Suppressor macrophage treated with lipopolysaccharide for 4 hours (primary cell): ENCODE measurements at places on chromosomes 3 and 15.

- no peak for DNase-seq
Measured at GRCh38 chr3:194312186-194312742, 38.9 kb downstream of the CPN2 start.

DNA sequence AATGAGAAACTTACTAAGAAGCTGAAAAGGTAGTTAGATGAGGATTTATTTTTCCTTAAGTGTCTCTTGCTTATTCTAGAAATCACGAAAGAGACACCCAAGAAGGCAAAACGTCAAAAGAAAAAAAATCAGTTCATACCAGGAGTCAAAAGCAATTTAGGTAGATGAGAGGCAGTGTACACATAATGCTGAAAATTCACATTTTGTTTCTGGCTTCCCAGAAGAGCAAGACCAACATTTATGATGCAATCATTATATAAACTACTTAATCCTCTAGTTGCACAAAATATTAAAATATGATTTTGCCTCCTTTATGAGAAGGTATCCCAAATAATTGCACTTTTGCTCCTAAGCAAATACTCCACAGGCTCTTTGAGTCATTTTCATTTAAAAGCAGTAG, 228.0 kb downstream of the FMN1 start:
- DNase-seq, result no peak

DNA sequence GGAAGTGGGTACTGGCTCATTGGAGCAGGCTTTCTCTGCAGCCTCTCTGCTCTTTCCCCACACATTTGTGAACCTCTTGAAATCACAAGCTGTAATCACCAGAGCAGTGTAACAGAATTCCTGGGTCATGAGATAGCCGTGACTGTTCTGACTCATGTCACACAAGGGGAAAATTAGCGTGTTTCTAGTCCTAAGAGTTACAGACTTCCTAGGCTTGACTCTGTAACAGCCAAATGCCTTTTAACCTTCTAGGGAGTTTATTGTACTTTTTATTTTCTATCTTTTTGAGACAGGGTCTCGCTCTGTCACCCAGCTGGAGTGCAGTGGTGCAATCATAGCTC, 54.7 kb upstream of the TRAK1 start:
- DNase-seq, result peak; percentile 71

- peak; percentile 71 for DNase-seq
Measured at GRCh38 chr3:48684480-48685143, 1.1 kb downstream of the NCKIPSD start.

DNA sequence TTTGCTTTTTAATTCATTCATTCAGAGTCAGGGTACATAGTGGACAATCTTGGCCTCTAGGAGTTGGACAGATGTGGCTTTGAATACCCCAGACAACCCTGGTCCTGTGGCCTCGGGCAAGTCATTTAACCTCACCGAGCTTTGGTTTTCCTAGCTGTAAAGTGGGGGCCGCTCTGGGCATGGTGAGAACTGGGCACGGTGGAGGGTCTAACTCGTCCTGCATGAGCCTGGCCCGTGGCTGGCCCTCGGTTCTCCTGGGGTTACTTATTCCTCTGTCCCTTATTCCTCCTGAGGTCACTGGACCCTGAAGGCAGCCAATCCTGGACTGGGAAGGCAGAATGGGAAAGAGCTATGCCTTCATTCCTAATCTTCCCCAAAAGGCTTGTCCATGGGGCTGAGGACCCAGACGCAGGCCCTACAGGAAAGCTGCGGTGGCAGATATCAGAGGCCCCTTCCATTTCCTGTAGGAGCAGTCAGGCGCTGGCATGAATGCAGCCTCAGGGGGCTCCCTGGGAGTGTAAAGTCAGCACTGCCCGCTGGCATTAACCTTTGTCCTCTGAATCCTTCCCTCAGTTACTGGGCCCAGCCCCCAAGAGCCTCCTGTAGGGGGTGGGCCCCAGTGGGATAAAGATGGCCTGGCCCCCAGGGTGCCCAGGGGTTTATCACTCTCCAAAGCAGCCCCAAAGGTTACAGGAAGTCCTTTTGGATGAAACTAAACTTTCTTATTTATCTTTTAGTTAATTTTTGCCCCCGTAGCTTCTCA, 17.9 kb upstream of the SEC13 start:
- no peak for DNase-seq

- no peak for DNase-seq
Measured at GRCh38 chr3:40290396-40290795, 19.1 kb upstream of the EIF1B start.

DNA sequence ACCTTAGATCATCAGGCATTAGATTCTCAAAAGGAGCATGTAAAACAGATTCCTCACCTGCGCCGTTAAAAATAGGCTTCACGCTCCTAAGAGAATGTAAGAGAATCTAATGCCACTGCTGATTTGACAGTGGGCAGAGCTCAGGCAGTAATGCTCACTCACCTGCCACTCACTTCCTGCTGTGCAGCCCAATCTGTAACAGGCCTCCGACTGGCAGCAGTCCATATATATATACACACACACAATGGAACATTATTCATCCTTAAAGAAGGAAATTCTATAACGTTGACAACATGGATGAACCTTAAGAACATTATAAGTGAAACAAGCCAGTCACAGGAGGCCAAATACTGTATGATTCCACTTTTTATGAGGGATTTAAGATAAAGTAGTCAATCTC, 24.5 kb downstream of the ZNF148 start:
- DNase-seq, result no peak

DNA sequence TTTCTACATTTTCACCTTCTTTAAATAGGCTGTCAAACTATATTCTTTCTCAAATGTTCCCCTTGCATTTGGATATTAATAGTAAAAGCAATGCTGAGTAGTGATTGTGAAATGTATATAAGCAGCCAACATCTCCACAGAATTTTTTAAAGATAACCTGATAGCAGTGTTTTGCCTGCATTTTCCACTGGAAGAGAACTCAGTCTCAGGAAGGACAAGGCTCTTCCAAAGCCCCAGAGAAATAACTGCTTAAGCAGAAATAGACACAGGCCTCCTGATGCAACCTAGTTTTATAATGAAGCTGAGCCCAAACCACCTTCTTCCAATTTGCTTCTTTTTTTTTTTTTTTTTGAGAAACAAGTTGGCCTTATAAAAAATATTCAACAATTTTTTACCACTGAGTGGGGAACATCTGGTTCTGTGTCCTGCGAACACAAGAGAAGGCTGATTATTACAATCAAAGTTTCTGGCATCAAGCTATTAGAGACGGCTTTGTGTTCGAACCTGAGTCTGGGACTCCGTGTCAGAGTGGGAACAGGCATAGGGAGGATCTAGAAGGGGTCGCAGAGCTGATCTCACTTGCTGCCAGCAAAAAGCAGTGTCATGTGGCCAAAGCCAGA, 332.5 kb upstream of the TBL1XR1 start:
- DNase-seq, result no peak

- peak; percentile 86 for DNase-seq
Measured at GRCh38 chr3:122794779-122795673, at the start of gene SLC49A4. Gene SLC49A4 (plus strand): TSS chr3:122795069. CDS start chr3:122795193, 124 bp downstream.

GRCh38 chr3:126432361-126433104, 37.8 kb downstream of the CFAP100 start:
- DNase-seq, result no peak

GRCh38 chr3:142904639-142905436, 16.0 kb upstream of the PCOLCE2 start:
- peak; percentile 74 for DNase-seq

DNA sequence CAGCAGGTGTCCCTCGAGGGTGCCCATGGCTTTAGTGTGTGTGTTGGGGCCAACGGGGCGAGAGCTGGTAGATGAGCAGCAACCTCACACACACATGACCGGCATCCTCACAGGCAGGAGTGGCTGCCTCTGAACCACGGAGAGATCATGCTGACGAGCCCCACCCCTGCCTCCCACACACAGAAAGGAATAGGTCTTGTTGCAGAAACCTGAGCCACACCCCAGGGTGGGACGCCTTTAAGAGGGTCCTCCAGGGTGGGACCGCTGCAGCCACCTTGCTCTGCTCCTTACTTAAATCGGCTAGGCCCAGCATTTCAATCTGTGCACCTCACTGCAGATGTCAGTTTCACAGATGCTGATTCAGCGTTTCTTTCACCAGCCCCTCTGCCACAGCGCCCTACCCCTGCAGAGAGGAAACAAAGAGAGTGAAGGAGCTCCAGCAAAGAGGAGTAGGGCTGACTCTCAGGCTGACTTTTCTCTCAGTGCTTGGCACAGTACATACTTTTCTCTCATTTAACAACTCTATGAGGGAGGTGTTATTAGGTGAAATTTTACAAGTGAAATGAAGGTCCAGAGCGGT, 61.2 kb upstream of the EPHB3 start:
- DNase-seq, result no peak

DNA sequence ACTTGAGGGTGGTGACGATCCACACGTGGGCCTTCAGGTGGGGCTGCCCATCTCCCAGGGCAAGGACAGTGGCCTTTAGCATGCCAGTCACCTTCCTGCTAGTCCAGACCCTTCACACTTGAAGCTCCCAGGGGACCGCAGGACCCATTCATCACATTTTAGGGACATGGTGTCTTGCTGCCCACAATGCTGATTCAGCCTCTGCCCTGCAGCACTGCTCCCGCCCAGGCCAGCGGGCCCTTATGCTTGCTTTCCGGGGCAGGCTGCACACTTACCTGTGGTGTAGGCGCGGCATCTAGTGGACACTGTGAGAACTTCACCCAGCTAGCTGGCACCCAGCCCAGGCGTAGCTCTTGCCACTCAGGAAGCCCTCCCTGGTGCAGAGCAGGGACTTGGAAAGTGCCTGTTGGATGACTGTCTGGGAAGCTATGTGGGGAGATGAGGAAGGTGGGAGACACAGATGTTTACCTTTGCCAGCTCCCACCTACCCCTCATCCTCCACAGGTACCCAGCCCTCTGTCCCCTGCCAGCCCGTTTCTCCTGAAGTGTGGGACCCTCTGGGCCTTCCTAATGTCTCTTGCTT, 26.3 kb upstream of the NR2C2 start:
- DNase-seq, result peak; percentile 89

DNA sequence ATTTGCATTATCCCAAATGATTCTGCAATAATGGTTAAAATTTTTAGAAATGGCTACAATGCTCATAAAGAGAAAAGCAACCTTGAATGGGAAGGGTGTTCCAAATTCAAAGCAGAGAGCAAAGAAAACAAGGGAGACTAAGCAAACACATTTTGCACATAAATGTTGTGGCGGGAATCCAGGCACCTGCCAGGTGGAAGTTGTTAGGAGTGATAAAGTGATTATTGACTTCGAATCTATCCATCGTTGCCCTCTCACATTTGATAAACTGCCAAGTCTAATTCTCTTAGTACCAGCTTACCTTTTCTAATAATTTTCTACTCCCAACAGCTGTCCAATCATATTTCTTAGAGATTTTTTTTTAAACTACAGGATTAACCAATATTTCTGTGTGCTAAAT, 244.5 kb downstream of the CACNA2D3 start:
- no peak for DNase-seq

- DNase-seq, result no peak
Measured at GRCh38 chr3:13276438-13277195, 143.5 kb downstream of the NUP210 start.

DNA sequence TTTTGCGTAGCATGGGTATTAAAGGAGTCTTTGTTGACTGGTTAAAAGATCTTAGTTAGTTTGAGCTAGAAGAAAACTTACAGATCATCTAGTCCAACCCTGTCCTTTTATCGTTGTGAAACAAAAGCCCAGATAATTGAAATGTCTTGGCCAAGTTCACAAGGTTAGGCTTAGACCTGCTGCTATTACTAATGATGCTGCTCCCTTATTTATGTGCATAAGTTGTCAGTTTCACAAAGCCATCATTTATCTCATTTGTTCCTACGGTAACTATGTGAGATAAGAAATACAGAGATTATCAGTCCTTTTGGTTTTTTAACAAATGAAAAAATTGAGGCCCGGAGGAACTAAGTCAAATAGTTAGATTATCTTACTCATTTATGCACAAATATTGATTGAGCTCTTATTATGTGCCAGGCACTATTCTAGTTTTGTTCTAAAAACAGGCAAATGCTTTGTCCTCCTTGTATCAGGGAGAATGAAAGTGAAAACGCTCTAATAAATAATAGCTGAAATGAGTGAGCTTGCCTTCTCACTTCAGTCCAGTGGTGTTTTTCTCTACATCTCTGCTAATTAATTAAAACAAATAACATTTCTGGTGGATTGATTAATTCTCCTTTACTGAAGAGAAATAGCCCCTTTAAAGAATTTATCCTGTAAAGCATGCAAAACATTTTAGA, 49.1 kb upstream of the TPRG1 start:
- no peak for DNase-seq

- DNase-seq, result no peak
Measured at GRCh38 chr3:169072494-169072893, 591.0 kb downstream of the MECOM start.

DNA sequence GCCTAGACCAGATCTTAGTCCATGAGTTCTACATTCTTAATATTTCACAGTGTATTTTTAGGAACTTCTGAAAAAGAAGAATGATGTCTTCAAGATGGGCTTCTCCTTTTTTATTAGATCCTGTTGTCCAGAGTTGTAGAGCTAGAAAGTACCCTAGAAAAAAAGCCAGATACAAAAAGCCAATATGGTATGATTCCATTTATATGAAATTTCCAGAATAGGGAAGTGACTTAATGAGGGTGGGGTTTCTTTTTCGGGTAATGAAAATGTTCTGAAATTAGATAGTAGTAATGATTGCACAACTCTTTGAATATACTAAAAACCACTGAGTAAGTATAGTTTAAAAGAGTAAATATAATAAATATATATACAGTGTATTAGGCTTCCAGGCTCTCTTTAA, 116.9 kb downstream of the NFKBIZ start:
- peak; percentile 79 for DNase-seq

- DNase-seq, result peak; percentile 68
Measured at GRCh38 chr3:71130471-71131374, 452.8 kb downstream of the FOXP1 start.

DNA sequence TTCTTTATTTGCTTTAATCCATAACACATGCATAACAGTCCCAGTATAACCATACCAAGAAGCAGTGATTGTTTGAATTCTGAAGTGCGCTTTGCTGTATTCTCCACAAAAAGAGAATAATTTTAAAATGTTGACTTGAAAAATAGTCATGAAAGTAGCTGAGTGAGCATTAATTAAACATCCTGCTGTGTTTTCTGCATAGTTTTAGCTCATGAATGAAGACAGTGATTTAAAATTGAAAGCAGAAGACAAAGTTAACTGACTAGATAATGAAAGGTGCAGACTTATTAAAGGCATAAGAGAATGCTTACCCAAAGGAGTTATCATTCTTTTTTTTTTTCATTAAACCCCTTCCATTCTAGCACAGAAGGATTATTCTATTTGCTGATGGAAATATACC, 143.5 kb downstream of the GABRG3 start:
- DNase-seq, result no peak

- no peak for DNase-seq
Measured at GRCh38 chr3:159619341-159619885, 369.2 kb upstream of the IL12A start.

GRCh38 chr15:74889390-74889882, 406 bp upstream of the MPI start:
- peak; percentile 51 for DNase-seq
